Stimulated activated CD8-positive, alpha-beta memory T cell treated with anti-CD3 and anti-CD28 coated beads, Interleukin-4, amount 100 ng/mL, for 4 hours (primary cell): ENCODE measurements at places on chromosomes 11 and 22.

DNA sequence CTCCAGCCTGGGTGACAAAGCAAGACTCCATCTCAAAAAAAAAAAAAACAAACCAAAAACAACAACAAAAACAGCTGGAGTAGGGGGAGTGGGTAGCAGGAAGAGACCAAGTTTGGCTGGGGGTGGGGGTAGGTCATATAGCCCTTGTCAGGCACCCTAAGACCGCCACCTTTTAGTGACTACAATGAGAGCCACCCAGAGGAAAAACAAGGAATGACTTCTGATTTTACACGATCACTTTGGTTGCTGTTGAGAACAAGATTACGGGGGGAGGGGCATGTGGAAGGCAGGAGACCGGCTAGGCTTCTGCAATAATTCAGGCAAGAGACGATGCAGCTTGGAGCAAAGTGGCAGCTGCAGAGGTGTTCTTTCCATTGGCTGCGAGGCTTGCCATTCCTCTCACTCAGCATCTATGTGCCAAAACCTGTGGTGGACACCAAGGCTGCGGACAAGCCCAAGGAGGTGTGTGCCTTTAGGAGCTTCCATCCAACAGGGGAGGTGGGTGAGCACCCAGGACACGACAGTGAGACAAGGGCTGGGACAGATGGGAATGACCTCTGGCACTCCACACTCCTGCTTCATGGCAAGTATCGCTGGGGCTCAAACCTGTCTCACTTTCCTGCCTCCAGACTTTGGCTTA, 1.7 kb downstream of the RPS19BP1 start:
- DNase-seq: no peak

GRCh38 chr11:2862395-2863275, 22.9 kb downstream of the CDKN1C start:
- no peak for DNase-seq

GRCh38 chr22:34743110-34743751, 322.7 kb upstream of the ISX start:
- no peak for DNase-seq

DNA sequence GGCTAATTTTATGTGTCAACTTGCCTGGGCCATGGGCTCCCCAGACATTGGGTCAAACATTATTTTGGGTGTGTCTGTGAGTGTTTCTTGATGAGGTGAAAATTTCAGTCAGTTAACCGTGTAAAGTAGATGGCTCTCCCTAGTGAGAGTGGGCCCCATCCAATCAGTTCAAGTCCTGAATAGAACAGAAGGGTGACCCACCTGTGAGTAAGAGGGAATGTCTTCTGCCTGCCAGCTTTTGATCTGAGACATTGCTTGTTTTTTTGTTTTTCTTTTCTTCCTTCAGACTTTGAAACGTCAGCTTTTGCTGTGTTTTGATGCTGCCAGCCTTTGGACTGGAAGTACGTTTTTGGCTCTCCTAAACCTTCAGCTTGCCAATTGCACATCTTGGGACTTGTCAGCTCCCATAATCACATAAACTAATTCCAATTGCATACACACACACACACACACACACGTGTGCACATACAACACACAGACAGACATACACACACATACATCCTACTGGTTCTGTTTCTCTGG, 300.1 kb downstream of the CNTN5 start:
- DNase-seq: no peak

DNA sequence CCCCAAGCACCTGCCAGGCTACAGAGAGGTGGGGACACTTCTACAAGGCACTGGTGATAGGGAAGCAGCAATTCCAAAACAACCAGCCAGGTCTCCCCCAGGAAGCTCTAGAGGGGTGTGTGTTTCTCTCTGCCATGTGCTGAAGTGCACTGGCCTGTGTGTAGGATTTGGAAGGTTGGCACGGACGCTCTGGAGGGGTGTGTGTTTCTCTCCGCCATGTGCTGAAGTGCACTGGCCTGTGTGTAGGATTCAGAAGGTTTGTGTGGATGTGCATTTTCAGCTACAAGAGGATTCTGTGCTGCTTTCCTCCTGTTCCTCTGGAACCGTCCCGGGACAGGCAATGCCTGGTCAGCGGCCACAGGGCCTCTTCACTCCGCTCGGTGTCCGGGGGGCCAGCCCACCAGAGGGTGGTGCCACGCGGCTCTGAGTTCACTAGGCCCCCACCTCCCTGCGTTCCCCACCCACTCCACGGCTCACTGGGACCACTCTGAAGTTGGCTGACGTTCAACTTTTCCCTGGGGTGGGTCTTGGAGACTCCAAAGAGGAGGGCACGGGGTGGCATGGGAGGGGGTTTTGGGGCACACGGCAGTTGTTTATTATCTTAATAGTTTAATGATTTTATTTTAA, 552.8 kb downstream of the BRD1 start:
- DNase-seq: no peak
